A375 (cell line): ENCODE measurements at places on chromosomes 1 and 21. TPM values are rescaled to one million over a fixed set of nuclear protein-coding genes. Genes with fewer than 3 reads are reported as not detected.

The INTS11 gene
- total RNA-seq = 138 and 141 TPM in 2 replicates

The MAP10 gene
- 0.49 and 0.56 TPM in 2 replicates for total RNA-seq

The CD52 gene
- 0.41 TPM in 1 of 2 replicates, not detected in the other for total RNA-seq

The SPRR1B gene
- total RNA-seq = not detected in 2 replicates

The FCRL4 gene
- total RNA-seq = not detected in 2 replicates

The AADACL3 gene
- not detected in 2 replicates for total RNA-seq

The EFNA3 gene
- total RNA-seq = 2.5 and 3.0 TPM in 2 replicates

The EXOC8 gene
- total RNA-seq = 11.9 and 12.5 TPM in 2 replicates

The TFF2 gene
- 2.3 and 2.8 TPM in 2 replicates for total RNA-seq

The EPHB2 gene
- 8.0 and 8.2 TPM in 2 replicates for total RNA-seq

The OPTC gene
- total RNA-seq = not detected in 2 replicates

The SHISA4 gene
- total RNA-seq = 36.1 and 49.3 TPM in 2 replicates

The KDM1A gene
- 140 and 149 TPM in 2 replicates for total RNA-seq

The LENEP gene
- not detected in 2 replicates for total RNA-seq

The CD1D gene
- 1.5 and 1.8 TPM in 2 replicates for total RNA-seq
